ENCODE measurements at places on chromosomes 7 and 10.

DNA sequence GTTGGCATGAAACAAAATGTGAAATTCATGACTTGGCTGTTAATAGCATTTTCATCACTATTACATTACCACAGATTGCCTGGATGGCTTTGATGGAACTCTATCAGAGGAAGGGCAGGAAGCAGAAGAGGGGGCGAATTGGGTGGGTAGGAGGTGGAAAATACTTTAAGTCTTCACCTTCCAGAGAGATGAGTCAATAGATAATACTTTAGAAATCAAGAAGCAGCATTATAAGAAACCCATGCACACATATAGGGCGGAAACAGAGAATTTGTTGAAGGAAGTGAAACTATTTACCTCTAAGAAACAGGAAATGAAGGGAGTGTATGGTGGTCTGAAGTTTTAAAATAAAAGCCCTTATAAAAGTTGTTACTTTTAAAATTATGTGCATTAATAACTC lies 152.1 kb upstream of the TARP start:
- DNase-seq, result no peak

GRCh38 chr10:1651270-1651966 lies 85.9 kb downstream of the ADARB2 start:
- no peak for DNase-seq

GRCh38 chr10:67763499-67764011 lies 67.6 kb upstream of the CTNNA3 start:
- peak; percentile 73 for DNase-seq

GRCh38 chr10:72626444-72626754 lies 520 bp upstream of the MICU1 start:
- no peak for DNase-seq

DNA sequence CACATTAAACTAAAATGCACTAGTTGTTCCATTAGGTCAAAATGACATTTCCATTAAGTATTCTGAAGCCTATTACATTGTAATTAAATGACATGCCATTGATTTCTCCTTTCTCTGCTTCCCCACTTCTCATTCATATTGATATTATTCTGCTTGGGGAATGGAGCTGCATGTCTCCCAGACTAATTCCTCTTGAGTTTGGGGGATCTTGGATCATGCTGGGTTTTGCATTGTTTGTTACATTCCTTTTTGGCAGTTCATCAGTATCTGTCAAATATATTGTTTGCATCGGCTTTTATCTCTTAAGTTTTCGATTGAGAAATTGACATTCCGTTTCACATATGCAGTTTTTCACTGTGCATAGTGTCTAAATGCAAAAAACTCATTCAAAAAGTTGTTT lies 65.1 kb upstream of the CYP26C1 start:
- no peak for DNase-seq

Measured in dermis blood vessel endothelial cell (primary cell).